IMR-90 (cell line): ENCODE measurements at places on chromosomes 6 and 20. TPM values are rescaled to one million over a fixed set of nuclear protein-coding genes. Genes with fewer than 3 reads are reported as not detected.

DNA sequence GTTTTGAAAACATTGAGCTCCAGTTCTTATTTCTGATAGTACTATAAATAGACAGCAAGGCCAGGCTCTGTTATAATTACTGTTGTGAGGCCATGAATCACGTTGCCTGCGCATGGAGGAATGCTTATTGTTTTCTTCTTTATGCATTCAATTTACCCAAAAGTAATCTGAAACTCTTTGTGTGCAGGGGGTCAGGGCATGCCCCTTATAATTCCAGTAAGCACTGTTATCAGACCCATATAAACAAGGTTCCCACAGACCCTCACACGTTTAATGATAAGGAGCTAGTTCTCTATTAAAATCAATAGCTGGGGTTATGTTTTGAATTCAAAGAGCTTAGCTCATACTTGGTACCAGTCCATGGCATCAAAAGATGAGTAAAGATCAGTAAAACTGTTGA lies 174.8 kb upstream of the ARG1 start:
- no peak for DNase-seq

- DNase-seq = no peak
Observed at GRCh38 chr6:11702089-11702488, 76.5 kb downstream of the ADTRP start.

DNA sequence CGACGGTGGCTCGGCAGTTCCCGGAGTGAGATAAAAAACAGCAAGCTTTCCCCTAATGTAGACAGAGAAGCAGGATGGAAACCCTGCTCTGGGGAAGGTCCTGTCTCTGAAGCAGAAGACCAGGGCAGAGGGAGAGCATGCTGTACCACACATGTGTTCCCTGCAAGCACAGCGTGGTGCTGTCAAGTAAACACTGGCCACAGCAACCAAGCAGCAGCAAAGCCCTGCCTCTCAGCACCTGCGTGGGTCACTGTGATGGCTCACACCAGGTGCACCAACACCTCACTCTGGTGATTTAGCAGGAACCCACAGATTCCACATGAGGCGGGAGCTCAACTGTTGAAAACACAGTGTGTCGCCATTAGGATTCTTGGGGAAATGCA lies 65.2 kb upstream of the TXNDC5 start:
- no peak for DNase-seq

DNA sequence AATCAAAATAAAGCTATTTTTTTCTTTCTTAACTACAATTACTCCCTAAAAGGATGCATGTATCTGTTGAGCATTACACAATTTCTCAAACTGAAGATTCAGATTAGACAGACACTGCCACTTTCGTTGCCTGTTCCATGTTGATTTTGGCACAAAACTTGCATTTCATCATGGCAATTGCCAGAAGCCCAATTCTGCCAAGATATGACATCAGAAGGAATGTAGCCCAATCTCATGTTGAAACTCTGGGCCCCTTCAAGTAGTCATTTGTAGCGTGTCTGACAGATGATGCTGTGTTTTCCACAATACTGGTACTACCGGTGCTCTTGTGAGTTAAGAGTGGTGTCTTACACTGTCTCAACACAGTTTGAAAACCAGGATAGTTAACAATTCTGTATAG lies 705.4 kb downstream of the PTPRT start:
- DNase-seq = no peak

- no peak for DNase-seq
Observed at GRCh38 chr6:47405273-47405672, 72.3 kb upstream of the CD2AP start.

GRCh38 chr6:90530882-90531281 lies 56.0 kb downstream of the MAP3K7 start:
- no peak for DNase-seq

Gene POU5F1
- not detected in 2 replicates for polyA plus RNA-seq

- peak; percentile 88 for DNase-seq
Observed at GRCh38 chr6:27894839-27895762, 17.1 kb downstream of the OR2B2 start.

- no peak for DNase-seq
Observed at GRCh38 chr6:4948781-4949450, 54.9 kb downstream of the RPP40 start.

DNA sequence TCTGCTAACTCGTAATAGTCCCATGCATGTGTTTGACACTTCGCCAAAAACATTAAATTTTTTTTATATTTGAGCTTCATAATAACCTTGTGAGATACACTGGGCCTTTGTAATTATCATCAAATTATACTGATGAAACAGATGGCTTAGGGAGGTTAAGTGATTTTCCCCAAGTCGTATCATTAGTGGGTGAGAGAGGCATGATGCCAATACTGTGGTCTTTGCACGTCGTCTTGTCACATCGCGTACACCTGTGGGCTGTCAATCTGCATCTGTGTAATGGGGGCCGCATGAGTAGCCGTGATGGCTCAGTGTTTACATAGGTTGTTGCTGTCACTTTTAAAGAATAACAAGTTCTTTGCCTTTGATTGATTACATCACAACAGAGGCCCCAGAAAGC lies 1.7 kb downstream of the PRL start:
- no peak for DNase-seq

Gene CAGE1
- not detected in 2 replicates for polyA plus RNA-seq

DNA sequence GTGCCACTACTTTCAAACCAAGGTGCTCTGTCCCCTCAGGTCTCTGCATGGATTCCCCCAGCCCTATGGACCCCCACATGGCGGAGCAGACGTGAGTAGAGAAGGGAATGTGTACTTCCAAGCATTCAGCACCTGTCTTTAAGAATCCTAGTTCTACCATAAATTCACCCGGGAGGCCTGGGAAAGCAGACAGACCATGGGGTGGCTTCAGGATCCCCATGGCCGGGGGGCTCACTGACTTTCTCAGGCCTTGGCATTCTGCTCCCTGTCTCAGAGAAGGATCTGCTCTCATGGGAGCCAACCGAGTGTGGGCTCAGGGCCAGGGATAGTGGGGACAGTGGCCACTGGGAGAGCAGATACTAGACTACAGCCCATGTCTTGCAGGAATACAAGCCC lies 2.3 kb downstream of the CDC25B start:
- no peak for DNase-seq
